Progenitor cell of endocrine pancreas (in vitro differentiated cells): ENCODE measurements at places on chromosomes 13 and 19. TPM values are rescaled to one million over a fixed set of nuclear protein-coding genes. Genes with fewer than 3 reads are reported as not detected.

ZNF823 gene
- total RNA-seq, result 12.0 and 12.4 TPM in 2 replicates

DNA sequence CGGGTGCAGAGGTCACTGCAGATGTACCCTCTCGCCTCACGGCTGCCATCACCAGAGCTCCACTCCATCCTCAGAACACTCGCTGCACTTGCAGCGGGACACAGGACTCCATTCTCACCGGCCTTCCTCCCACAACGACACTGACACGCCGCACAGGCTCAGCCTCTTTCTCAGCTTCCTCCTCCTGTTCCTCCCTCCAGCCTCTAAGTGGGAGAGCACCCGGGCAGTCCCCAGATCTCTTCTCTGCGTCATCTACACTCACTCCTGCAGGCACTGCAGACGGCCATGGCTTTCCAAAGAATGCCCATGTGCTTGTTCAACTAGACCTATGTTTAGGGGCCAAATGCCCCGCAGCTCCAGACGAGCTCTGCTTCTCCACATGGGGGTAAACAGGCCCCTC, 14.3 kb upstream of the FKRP start:
- DNase-seq, result no peak

- no peak for DNase-seq
These were observed 543 bp upstream of the FAM124A start for GRCh38 chr13:51221674-51222036.

C19orf85 gene
- not detected in 2 replicates for total RNA-seq

VSTM1 gene
- not detected in 2 replicates for total RNA-seq

DNA sequence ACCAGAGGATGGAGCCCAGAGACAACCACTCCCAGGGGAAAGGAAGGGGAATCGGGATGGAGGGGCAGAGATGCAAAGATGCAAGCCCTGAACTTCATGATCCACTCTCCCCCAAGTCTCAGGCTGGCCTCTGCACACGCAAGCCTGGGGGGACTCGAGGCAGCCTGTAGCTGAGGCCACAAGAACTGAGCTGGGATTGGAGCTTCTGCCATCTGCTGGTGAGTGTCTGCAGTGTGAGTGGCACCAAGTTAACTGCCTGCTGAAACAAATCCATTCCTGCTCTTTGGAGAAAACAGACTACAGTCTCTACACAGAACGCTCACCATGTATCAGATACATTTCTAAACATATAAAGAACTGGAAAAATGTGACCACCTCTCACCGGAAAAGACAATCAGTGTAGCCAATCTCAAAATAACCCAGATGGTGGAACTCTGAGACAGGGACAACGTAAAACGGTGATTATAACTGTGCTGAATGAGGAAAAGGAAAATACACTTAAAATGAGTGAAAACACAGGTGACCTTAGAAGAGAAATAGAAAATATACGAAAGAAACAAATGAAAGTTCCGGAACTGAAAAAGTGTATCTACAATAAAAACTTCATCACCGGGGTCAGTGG, 62.1 kb downstream of the KLF2 start:
- no peak for DNase-seq

DNA sequence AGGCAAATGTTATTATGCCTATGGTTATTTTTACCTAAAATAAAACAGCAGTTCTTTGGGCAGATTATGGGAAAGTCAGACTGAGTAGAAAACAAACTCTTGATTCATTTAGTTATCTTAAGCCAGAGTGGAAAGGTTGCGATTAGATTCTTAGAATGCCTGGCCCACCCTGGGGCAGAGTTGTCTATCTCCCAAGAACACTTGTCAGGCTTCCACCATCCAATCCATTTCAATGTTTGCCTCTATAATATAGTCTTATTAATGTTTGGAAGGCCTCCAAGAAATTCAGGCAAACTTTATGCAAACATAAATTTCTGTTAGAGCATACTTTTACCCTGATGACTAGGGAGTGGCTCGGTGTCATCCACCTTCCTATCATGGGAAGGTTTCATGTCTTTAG, 207.0 kb downstream of the SLITRK6 start:
- DNase-seq, result no peak

ZNF723 gene
- total RNA-seq, result not detected in 2 replicates

KIR3DL1 gene
- not detected in 2 replicates for total RNA-seq

- no peak for DNase-seq
These were observed 16.1 kb downstream of the CKM start for GRCh38 chr19:45306518-45307027.

- no peak for DNase-seq
These were observed 18.2 kb upstream of the ZNF543 start for GRCh38 chr19:57302020-57302465.
